Stimulated activated CD8-positive, alpha-beta memory T cell treated with anti-CD3 and anti-CD28 coated beads, Interleukin-4, amount 100 ng/mL, for 4 hours (primary cell): ENCODE measurements at places on chromosomes 4 and X.

- no peak for DNase-seq
These were observed 46.7 kb downstream of the PCGF3 start for GRCh38 chr4:752196-752861.

- DNase-seq: no peak
These were observed 149.0 kb downstream of the FAM13A start for GRCh38 chr4:88908003-88908402.

DNA sequence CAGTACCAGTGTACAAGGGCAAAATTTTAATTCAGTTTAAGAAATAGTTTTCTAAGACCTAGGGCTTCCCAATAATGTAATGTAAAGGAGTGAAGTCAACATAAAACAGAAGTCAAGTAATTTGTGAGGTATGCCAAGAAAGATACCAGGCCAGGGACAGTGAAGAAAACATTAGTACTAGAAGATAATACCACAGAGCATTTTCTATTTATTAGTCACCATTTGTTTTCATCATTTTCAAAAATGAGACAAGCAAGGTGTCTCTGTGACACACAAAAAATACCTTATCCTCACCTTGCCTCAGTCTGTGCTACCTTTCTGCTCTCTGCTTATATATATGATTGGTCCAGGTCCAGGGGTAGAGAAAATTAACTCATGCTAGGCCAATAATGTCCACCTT, 46.8 kb downstream of the VEGFC start:
- no peak for DNase-seq

DNA sequence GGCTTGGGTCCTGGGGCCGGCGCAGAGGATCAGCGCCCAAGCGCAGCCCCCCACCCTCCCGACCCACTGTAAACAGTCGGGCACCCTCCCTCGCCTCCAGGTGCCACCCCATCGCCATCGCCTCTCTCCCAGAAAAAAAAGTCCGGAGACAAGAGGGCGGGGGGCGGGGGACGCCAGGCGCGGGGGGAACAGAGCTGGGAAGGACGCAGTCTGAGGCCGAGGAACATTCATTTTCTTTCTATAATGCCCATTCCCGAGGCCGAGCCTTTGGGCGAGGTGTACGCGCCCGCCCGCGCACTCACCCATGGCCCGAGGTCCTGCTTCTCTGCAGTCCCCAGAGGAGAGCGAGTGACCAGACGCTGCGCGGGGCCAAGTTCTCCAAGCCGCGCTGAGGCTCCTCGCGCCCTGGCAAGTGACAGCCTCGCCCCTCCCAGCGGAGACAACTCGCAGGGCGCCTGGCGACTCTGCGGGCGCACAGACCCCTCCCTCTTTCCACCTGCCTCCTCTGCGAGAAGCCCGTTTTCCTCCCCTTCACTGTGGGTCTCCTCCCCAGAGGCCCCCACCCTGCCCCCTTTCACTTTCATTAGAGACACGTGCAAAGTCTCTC, 63.5 kb upstream of the WDR17 start:
- DNase-seq: no peak

GRCh38 chrX:50428174-50428573, 42.5 kb downstream of the DGKK start:
- no peak for DNase-seq

DNA sequence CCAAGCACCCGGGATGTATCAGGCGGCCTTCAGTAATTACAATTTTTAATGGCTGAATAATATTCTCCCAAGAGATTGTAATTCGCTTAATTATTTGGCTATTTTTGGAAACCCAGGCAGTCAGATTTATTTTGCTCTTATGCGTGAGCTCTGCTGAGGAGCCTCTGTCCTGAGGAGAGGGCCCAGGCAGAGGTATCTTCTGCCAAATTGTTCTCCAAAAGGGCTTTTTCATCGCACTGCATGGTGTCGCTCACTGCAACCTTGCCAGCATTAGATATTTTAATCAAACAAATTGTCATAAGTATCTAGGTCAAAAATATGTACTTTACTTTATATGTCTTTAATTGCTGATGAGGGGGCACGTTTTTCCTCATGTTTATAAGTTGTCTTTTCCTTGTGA, 5.8 kb downstream of the ATP2B3 start:
- DNase-seq: no peak

DNA sequence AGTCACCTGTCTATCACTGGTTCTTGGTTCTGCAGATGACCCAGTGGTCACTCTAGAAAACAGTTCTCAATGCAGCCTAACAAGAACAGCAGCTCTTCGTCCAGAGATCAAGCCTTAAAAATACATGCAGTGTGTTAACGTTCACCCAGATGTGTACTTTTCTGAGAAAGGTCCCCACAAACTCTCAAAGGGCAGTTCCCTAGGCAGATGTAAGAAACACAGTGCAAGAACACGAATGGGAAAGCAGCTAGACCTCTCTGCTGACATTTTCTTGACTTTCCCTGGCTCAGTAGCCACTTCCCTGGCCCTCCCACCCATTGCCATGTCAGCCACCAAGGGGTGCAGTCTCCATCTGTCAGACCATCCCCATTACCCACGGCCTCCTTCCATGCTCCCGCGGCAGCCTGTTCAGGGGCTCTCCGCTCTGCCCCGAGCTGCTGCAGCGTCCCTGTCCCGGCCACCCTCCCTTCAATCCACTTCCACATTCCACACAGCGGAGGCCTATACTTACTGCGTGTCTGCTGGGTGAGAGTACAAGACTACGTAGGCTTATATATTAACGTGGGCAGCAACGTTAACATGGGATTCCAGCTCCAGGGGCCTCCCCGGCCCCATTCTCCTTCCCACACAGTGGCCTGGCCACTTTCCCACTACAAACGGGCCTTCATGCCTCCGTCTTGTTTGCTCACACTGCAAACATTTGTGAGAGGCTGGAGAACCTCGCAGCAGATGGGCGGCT, 34.3 kb downstream of the IRF2 start:
- no peak for DNase-seq

GRCh38 chr4:97238956-97239666, 904.2 kb downstream of the STPG2 start:
- DNase-seq: no peak

- no peak for DNase-seq
These were observed 49.0 kb upstream of the TRPC3 start for GRCh38 chr4:122000849-122001248.

DNA sequence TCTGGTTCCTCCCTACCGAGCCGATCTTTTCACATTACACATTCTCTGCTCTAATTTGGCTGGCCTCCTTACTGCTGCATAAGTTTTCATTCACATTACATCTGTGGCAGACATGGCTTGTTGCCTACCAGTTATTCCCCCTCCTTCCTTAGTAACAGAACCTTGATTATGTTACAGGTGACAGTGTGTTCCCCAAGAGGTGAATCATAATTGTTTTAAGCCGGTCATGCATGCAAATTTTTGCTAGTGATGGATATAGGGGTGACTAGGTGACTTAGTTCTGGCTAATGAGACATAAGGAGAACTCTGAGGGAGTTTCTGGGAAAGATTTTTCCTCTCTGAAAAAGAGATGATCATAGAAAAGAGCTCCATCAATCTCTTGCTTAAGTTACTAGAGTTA, 8.4 kb upstream of the LAMP2 start:
- no peak for DNase-seq

- DNase-seq: no peak
These were observed 3.3 kb upstream of the KIAA1210 start for GRCh38 chrX:119130911-119131310.

- no peak for DNase-seq
These were observed 32.8 kb upstream of the RELL1 start for GRCh38 chr4:37719021-37719420.

DNA sequence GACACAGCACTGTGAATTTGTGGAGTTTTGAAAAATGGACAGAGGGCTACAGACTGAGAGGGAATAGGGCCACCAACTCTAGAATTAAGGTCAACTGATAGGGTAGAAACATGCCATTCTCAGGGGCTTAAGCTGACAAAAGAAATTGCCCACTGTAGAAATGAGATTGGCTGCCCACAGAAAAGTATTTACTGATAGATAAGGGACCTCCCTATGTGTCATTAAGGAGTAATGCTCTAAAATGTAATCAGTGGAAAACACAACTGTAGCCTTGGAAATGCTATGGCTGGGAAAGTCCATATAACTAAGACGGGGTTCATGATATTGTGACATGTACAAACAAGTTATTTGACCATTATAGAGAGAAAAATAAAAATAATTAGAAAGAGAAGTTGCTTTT, 4.6 kb downstream of the RTL9 start:
- DNase-seq: no peak
